ENCODE measurements at places on chromosomes 13 and 19. TPM values are rescaled to one million over a fixed set of nuclear protein-coding genes. Genes with fewer than 3 reads are reported as not detected.

TRAPPC6A gene
- 29.5 TPM for total RNA-seq

- H3K4me1 ChIP-seq, result no peaks in the 10 kb centered on the region
- peaks cover 2% of the 10 kb centered on the region for H3K36me3 ChIP-seq
- H3K27ac ChIP-seq, result peak overlapping the region; percentile 76
- DNase-seq, result no peak
Observed at GRCh38 chr19:2083174-2083854, 12.8 kb downstream of the MOB3A start.

ZNF799 gene
- total RNA-seq, result 6.4 TPM

- H3K27me3 ChIP-seq, result no peaks in the 10 kb centered on the region
- no peak for DNase-seq
- no peaks in the 10 kb centered on the region for H3K36me3 ChIP-seq
- H3K27ac ChIP-seq, result no peak overlapping the region
- H3K4me1 ChIP-seq, result peaks cover 13% of the 10 kb centered on the region
Observed at GRCh38 chr19:55391702-55392615, 6.2 kb downstream of the RPL28 start.

DNA sequence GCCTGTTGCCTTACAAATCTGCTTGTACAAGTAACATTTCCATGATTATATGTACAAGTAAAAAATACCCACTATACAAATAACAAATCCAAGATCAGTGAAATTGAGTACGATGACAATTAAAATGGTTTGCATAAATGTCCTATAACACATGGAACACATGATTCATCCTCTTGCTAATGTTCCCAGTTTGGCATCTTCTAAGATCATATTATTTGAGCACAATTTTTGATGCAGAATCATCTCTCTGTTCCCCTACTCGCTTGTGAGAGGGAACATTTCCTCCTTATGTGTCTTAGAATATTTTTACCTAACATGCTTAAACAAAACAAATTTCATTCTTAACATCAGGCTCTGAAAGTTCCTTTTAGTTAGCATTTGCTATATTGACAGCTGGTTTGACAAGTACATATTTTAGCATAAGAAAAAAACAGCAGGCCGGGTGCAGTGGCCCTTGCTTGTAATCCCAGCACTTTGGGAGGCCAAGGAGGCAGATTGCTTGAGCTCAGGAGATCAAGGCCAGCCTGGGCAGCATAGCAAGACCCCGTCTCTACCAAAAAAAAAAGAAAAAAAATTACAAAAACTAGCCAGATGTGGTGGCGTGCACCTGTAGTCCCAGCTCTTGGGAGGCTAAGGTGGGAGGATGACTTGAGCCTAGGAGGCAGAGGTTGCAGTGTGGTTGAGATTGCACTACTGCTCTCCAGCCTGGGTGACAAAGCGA, 14.2 kb downstream of the ZNF331 start:
- H3K4me1 ChIP-seq, result no peaks in the 10 kb centered on the region
- H3K27ac ChIP-seq, result no peak overlapping the region
- no peak for DNase-seq
- no peaks in the 10 kb centered on the region for H3K36me3 ChIP-seq
- H3K4me3 ChIP-seq, result no peak overlapping the region

- no peaks in the 10 kb centered on the region for H3K4me1 ChIP-seq
- no peak for DNase-seq
- H3K4me3 ChIP-seq, result no peak overlapping the region
- H3K36me3 ChIP-seq, result no peaks in the 10 kb centered on the region
Observed at GRCh38 chr13:73731564-73731963, 402.6 kb downstream of the KLF12 start.

DNA sequence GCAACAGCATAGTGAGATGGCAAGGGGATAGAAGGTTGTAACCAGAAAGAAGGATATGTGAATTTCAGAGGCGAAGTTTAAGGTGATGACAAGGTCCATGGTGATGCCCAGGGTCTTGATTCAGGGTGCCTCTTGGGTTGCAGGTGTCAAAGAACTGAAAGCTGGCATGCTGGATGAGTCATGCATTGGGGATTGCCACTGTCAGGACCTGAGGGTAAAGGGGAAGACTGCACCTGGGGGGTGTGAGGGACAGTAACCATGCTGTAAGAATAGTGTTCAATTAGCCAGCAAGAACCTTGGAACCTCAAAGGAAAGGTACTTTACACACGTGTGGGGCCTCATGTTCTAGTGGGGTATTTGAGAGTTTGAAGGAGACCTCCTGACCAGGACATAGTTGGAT, 279.6 kb downstream of the SLC7A1 start:
- no peaks in the 10 kb centered on the region for H3K36me3 ChIP-seq
- H3K27ac ChIP-seq, result no peak overlapping the region
- H3K4me3 ChIP-seq, result no peak overlapping the region
- no peaks in the 10 kb centered on the region for H3K27me3 ChIP-seq
- no peaks in the 10 kb centered on the region for H3K4me1 ChIP-seq
- DNase-seq, result no peak

DNA sequence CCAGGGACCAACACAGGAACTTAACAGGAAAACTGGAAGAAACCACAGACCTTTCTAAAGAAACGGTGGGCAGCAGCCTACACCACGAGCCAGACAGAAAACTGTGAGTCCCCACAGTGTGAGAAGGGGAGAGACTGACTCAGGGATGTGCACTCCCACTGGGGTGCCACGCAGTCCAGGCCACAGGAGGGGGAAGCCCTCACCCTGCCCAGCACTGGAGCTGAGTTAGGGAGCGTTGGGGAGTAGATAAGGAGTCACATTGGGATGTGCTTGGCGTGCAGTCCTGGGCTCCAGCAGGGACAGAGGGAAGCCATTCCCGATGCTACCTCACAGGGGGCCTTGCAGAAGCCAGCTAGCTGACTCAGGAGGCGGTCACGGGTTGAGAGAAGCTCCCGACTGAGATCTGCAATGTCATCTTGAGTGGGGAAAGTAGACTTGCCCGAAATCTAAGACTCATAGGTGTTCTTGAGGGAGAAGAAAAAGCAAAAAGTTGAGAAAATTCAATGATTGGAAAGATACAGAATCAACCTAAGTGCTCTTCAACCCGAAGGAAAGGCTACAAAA, 17.3 kb downstream of the SIGLEC8 start:
- no peaks in the 10 kb centered on the region for H3K4me1 ChIP-seq
- H3K27ac ChIP-seq, result no peak overlapping the region
- H3K4me3 ChIP-seq, result no peak overlapping the region
- no peak for DNase-seq
- no peaks in the 10 kb centered on the region for H3K36me3 ChIP-seq
- peaks cover 44% of the 10 kb centered on the region for H3K27me3 ChIP-seq

RDH8 gene
- total RNA-seq, result not detected

ELAVL3 gene
- not detected for total RNA-seq

- DNase-seq, result no peak
- H3K27ac ChIP-seq, result peak overlapping the region; percentile 87
- no peaks in the 10 kb centered on the region for H3K27me3 ChIP-seq
- no peaks in the 10 kb centered on the region for H3K36me3 ChIP-seq
- H3K4me3 ChIP-seq, result no peak overlapping the region
Observed at GRCh38 chr19:17109962-17110598, 34.5 kb downstream of the MYO9B start.

F2RL3 gene
- 27.5 TPM for total RNA-seq

- H3K4me3 ChIP-seq, result no peak overlapping the region
- H3K27me3 ChIP-seq, result no peaks in the 10 kb centered on the region
- no peaks in the 10 kb centered on the region for H3K36me3 ChIP-seq
- H3K4me1 ChIP-seq, result no peaks in the 10 kb centered on the region
- DNase-seq, result no peak
- no peak overlapping the region for H3K27ac ChIP-seq
Observed at GRCh38 chr13:43985422-43986072, 105.8 kb downstream of the LACC1 start.

DNA sequence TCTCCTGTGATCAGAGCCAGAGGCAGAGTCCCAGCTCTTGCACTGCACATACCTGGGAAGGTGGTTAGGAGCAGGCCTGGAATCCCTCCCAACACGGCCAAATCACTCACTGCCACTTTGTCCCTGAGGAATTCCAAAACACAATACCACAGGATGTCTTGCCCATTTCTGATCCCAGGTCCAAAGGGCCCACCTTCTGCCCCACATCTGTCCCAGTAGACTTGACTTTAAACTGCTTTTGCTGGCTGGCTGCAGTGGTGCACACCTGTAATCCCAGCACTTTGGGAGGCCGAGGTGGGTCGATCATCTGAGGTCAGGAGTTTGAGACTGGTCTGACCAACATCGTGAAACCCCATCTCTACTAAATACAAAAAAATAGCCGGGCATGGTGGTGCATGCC, 18.9 kb downstream of the ZNF536 start:
- no peak overlapping the region for H3K27ac ChIP-seq
- no peaks in the 10 kb centered on the region for H3K27me3 ChIP-seq
- no peak for DNase-seq
- no peaks in the 10 kb centered on the region for H3K36me3 ChIP-seq
- H3K4me1 ChIP-seq, result no peaks in the 10 kb centered on the region

DNA sequence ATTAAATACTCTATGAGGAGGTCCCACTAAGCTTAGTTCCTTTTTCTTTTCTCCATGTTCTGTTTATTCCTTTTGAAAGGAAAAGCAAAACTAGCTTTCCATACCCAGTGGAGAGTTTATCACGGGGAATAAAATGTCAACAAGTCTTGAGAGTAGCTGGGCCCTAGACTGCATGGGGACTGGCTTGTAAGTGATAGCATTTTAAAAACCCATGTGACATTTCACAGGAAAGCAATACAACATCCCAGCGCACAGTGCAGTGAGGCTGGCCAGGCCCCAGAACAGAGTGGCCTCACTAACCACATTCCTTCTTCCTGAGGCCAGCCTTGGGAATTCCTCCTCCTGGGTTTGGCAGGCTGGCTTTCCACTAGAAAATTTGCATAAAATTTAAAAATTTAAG, 149.8 kb downstream of the DLEU7 start:
- H3K27ac ChIP-seq, result no peak overlapping the region
- peaks cover 4% of the 10 kb centered on the region for H3K4me1 ChIP-seq
- H3K36me3 ChIP-seq, result no peaks in the 10 kb centered on the region
- H3K27me3 ChIP-seq, result no peaks in the 10 kb centered on the region
- no peak overlapping the region for H3K4me3 ChIP-seq

TMEM86B gene
- 0.80 TPM for total RNA-seq

GRCh38 chr13:98508280-98508679, 68.6 kb downstream of the STK24 start:
- DNase-seq, result no peak
- peak overlapping the region; percentile 49 for H3K27ac ChIP-seq
- no peaks in the 10 kb centered on the region for H3K27me3 ChIP-seq
- peaks cover 3% of the 10 kb centered on the region for H3K4me1 ChIP-seq
- H3K4me3 ChIP-seq, result no peak overlapping the region
- H3K36me3 ChIP-seq, result no peaks in the 10 kb centered on the region

DNA sequence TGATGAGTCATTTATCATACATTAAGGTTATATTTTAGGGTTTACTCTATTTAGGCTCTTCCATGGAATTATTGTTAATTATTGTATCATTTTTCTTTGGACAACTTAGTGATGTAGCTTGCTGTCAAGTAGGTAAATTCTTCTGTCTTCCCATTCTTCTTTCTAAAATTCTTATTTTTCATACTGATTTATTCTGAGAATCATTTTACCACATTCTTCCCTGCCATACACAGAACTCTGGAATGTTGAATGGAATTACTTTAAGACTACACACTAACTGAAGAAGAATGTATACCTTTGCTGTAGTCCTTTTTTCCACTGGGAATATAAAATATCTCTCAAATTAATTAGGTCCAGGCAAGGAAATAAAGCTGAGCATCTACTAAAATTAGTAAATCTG, 24.5 kb upstream of the SLC7A1 start:
- no peaks in the 10 kb centered on the region for H3K27me3 ChIP-seq
- no peak for DNase-seq
- H3K4me3 ChIP-seq, result no peak overlapping the region
- H3K36me3 ChIP-seq, result no peaks in the 10 kb centered on the region
- H3K27ac ChIP-seq, result no peak overlapping the region

PSG2 gene
- total RNA-seq, result not detected

DNA sequence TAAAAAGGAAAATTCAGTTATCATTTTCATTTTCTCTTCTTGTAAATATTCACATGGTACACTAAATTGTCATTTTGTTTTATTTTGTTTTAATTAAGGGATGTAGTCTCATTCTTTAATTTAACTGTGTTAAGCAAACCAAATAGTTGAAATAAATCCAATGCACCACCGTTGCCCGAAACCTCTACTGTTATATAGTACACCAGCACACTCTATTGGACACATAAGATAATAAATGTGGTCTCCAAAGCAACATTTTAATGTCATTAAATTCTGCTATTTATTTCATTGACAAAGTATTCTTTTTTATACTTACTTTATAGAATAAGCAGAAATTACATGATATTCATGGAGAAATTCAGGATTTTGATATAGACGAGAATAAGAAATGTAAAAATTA, 156.4 kb upstream of the FREM2 start:
- no peak overlapping the region for H3K27ac ChIP-seq
- H3K36me3 ChIP-seq, result no peaks in the 10 kb centered on the region
- H3K4me3 ChIP-seq, result no peak overlapping the region
- H3K4me1 ChIP-seq, result no peaks in the 10 kb centered on the region
- no peaks in the 10 kb centered on the region for H3K27me3 ChIP-seq
- DNase-seq, result no peak

TLE2 gene
- total RNA-seq, result 25.3 TPM

GRCh38 chr13:61410669-61411297, 4.9 kb downstream of the PCDH20 start:
- peaks cover 34% of the 10 kb centered on the region for H3K27me3 ChIP-seq
- no peak overlapping the region for H3K27ac ChIP-seq
- H3K36me3 ChIP-seq, result no peaks in the 10 kb centered on the region
- H3K4me3 ChIP-seq, result no peak overlapping the region

DNA sequence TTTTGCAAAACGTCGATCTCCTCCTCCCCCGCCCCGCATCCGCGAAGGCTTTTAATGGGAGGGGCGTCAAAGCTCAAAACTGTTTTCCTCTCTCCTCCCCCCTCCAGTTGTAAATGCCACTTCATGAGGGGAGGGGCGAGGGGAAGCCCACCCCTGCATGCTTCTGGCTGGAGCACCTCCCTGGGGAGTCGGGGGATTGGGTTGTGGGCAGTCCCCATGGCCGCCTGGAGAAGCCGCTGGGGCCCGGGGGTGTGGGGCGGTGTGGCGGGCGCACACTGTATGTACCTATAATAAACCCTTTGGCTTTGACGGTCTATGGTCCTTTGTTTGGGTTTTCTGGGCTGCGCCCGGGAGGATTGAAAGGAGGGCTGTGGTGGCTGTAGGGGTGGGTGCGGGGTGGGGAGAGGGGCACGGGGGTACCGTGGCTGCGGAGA, 505 bp upstream of the SHKBP1 start:
- H3K4me1 ChIP-seq, result no peaks in the 10 kb centered on the region
- peak overlapping the region; percentile 79 for H3K27ac ChIP-seq
- H3K4me3 ChIP-seq, result peak overlapping the region; percentile 85
- no peaks in the 10 kb centered on the region for H3K27me3 ChIP-seq
- H3K36me3 ChIP-seq, result no peaks in the 10 kb centered on the region

CEBPA gene
- total RNA-seq, result 263 TPM

DNA sequence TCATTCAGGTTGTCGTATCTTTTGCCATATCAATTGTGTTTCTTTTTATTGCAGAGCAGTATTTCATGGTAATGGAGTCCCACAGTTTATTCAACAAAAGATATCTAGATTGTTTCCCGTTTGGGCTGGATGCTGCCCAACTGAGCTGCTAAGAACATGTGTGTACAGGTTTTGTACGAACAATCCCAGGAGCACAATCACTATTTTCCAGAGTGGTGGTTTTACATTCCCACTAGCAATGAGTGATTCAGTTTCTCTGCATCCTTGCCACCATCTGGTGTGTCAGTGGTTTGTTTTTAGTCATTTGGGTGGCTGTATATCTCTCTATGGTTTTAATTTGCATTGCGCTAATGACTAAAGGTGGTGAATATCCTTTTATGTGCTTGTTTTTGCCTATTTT, 52.7 kb upstream of the ZDHHC20 start:
- no peaks in the 10 kb centered on the region for H3K4me1 ChIP-seq
- no peak for DNase-seq
- no peak overlapping the region for H3K27ac ChIP-seq
- H3K4me3 ChIP-seq, result no peak overlapping the region
- H3K36me3 ChIP-seq, result no peaks in the 10 kb centered on the region

Measured in breast epithelium (tissue), 4 donors.